Activated CD4-positive, alpha-beta T cell treated with anti-CD3 and anti-CD28 coated beads, Interleukin-2, amount 50 U/mL, for 4 hours (primary cell): ENCODE measurements at places on chromosomes 12 and 14.

DNA sequence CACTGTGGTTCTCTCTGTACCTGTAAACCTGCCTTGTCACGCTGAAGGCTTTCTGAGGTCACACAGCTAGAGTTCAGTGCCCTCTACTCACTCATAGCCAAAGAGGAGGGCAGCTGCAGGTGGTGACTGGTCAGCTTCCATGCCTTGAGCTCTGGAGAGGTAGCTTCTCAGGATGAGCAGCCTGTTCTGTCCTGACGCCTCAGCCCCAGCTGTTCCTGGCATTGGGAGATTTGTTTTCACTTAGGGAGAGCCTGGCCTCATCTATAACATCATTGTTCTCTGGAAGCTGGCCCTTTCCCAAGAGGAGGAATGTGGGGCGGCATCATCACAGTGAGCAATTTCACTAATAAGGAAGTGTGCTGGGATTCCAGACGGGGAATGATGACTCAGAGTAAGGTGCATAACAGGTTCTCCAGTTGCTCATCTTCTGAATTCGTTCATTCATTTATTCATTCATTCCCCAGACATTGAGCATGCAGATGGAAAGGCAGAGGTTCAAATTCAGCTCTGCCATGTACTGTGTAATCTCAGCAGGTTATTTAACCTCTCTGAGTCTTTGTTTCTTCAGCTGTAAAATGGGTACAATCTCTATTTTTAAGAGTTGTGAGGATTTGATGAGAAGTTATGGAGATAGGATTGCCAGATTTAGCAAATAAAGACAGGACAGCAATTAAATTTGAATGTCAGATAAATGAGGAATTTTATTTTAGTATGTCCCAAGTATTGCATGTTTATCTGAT lies 255.8 kb upstream of the CRY1 start:
- no peak for DNase-seq

- DNase-seq = no peak
These were observed 15.4 kb downstream of the TEAD4 start for GRCh38 chr12:2974560-2974971.

DNA sequence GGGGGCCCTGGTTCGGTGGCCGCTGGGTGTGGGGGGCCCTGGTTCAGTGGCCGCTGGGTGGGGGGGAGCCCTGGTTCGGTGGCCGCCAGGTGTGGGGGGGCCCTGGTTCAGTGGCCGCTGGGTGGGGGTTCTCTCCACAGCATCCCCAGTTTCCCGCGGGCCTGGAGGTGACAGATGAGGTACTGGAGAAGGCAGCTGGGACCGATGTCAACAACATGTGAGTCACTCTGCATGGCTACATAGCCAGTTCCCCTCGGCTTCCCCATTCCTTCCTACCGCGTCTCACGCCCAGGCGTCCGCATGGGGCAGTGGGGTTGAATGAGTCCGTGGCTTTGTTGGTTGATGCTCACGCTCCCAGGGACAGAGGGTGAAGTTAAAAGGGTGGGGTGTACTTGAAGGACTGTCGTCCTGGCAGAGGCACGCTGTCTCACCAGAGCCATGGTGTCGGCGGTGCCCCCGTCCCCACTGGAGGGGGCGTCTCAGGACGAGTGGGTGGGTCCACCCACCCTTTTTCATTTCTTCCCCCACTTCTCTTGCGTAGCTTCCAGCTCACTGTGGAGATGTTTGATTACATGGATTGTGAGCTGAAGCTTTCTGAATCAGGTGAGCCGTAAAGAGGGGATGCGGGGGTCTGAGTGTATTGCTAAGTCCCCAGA lies 15.6 kb downstream of the HIP1R start:
- DNase-seq = no peak

GRCh38 chr14:99250636-99251208 lies 21.3 kb downstream of the BCL11B start:
- DNase-seq = no peak

DNA sequence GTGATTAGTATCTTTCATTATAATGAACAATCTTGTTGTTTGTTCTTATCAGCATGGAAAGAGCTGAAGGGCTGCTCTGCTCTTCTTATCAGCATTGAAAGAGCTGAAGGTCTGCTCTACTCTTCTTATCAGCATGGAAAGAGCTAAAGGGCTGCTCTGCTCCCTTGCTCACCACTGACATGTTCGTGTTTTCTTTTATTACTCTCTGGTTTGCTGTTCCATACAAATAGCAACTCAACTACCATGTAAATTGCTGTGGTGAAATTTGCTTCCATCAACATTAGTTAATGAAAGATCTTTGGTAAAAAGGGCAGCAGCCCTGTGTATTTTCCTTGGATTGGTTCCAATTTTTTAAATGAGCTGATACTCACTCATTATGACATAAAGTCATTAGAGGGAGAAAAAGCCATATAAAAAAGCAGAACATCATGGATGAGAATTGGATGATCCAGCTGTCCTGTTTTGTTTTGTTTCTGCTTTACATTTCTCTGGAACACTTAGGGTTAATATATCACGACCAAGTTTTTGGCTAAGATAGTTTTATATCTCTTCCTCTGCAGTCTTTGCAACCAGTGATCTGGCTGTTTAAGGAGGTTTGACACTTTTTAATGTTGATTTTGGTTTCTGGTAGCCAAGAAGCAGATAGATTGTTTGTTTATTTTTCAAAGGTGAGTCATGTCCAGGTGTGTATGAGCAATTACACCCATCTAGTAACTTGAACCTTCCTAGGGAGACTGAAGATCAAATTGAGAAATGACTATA lies 356.6 kb downstream of the CEP128 start:
- DNase-seq = no peak

- no peak for DNase-seq
These were observed 102.0 kb downstream of the PIK3C2G start for GRCh38 chr12:18363321-18363720.

DNA sequence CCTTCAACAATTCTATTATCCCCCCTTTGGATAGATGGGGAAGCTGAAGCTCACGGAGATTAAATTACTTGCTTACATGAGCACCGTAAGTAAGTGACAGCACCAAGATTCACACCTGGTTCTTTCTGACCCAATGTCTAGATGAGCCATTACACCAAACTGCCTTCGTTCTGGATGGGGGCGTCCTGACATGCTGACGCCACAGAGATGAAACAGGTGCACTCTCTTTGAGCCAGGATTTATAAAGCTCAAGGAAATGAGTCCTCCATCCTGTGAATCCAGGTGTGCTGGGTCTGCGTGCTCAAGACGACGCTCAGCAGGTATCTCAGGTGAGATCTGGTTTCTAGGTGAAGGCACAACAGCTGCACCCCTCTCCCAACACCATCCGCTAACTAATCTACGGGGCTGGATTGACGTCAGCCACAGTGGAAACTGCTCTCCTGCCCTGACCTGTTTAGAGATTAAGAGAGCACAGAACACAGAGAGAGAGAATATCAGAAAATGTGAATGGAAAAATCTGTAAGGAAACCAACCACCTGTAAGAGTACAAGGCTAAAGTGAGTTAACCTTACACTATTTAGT lies 61.6 kb downstream of the KSR2 start:
- DNase-seq = no peak

DNA sequence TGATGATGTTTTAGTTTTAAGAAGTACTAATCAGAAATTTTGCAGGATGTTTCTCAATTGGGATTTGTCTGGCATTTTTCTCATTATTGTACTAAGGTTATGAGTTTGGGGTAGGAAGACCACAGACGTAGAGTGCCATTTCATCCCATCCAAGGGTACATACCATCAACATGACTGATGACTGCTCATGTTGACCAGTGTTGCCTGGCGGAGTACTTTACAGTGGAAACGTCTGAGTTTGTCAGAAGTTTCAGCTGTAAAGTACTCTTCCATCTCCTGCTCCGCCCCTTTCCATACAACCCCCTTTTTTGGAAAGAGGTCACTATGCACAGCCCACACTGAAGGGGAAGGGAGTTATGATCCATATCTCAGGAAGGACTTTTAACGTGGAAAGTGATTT lies 74.2 kb downstream of the RCOR1 start:
- DNase-seq = no peak

DNA sequence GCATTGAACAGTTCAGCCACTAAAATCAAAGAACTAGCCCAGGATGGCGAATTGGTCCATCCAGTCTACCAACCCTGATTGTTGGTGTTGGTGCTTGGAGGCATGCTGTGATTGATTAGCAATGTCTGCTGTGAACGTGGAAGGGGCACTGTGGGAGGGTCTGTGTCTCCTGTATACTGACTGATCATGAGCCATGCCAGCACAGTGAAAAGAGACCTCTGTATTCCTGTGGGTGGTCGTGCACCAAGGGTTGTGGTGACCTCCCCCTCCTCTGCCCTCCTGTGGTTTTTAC lies 63.0 kb upstream of the DLK1 start:
- no peak for DNase-seq

- no peak for DNase-seq
These were observed 132.8 kb downstream of the TTLL5 start for GRCh38 chr14:75793806-75794205.

DNA sequence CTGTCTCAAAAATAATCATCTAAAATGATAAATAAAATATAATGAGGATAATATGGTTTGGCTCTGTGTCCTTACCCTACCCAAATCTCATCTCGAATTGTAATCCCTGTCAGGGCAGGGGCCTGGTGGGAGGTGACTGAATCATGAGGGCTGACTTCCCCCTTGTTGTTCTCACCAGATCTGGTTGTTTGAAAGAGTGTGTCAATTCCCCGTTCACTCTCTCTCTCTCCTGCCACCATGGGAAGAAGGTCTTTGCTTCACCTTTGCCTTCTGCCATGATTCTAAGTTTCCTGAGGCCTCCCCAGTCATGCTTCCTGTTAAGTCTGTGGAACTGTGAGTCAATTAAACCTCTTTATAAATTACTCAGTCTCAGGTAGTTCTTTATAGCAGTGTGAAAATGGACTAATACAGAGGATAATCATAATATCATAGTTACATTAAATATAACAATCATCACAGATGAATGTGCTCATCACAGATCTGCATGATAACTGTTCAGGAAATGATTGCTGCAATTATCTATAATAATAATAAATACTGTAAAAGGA lies 12.6 kb downstream of the EFCAB11 start:
- no peak for DNase-seq
